Amniotic stem cell (primary cell): ENCODE measurements at places on chromosomes 13 and 19.

- DNase-seq, result no peak
Observed at GRCh38 chr19:4575267-4576015, 16.0 kb upstream of the SEMA6B start.

- DNase-seq, result no peak
Observed at GRCh38 chr13:71828117-71828516, 38.9 kb downstream of the DACH1 start.

GRCh38 chr13:113769881-113770280, 10.9 kb downstream of the TMEM255B start:
- no peak for DNase-seq

- no peak for DNase-seq
Observed at GRCh38 chr19:36745870-36746269, 26.7 kb downstream of the ZNF850 start.

GRCh38 chr19:54172471-54173358, at the start of gene TMC4:
Gene TMC4 (minus strand): TSS chr19:54173160. CDS start chr19:54173117, 43 bp downstream.
- no peak for DNase-seq

DNA sequence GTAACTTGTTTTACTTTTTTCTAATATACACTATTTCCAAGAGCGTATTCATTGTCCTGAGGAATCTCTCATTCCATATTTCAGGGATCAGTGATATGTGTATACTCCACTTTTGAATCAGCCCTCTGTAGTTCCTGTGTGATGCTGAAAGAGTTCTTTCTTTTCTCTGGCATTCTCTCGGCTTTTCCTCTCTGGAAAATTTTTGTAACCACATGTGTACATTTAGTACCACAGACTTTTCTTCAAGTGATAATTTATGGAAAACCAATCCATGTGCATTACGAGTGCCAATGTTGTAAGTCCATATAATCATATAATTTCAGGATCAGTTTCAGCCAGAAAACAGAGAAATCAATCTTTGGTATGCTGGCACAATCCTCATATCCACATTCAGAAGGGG, 102.2 kb upstream of the MBNL2 start:
- no peak for DNase-seq

DNA sequence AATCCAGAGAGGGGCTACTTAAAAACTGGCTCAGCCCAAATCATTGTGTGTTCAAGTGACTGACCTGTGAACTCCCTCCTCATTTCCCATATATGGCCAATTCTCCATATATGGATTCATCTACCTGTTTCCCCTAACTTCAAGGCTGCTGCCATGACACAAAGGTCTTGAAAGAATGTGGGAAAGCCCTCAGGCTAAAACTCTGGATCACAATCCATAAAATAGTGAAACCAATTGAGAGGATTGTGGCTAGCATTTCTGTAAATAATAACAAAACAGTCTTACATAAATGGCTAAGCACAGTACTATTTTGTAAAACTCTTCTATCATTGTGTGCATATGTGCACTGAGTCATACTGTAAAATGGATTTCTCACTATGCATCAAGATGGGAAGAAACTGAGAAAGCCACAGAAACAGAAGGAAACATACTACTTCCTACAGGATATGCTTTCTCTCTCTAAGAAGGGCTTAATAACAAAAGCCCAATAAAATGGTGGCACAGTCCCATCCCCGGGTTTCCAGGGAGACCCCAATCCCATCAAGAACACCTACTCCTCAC, 80.5 kb downstream of the FOXO1 start:
- no peak for DNase-seq

DNA sequence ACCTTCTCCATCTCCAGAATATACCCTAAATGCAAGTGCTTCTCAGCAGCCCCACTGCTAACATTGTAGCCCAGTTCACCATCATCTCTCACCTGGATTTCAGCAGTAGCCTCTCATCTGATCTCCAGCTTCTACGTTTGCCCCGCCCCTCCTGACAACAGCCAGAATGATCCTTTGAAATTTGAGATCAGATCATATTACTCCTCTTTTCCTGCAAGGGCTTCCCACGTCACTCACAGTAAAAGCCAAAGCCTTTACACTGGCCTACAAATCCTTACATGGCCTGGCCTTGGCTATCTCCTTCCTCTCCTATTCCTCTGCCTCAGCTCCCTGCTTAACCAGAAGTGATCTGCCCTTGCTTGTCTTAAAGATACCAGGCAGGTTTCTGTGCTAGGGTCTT, 94.3 kb upstream of the NBEA start:
- DNase-seq, result no peak

DNA sequence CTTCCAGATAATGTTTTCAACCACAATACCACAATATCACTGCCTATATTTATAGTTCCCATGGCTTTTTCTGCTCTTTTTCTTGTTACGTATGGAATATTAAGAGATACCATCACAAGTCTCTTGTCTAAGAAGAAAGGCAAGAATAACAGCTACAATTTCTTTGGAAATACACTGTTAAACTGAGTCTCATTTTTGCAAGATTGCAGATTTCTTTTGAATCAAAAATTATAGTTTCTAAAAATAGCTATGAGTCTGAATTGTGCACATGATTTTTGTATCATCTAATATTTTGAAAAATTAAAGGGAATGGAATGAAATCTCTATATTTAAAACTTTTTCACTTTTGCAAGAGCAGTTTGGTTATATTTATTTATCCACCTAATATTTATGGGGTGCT, 1120.8 kb downstream of the EFNB2 start:
- DNase-seq, result no peak

DNA sequence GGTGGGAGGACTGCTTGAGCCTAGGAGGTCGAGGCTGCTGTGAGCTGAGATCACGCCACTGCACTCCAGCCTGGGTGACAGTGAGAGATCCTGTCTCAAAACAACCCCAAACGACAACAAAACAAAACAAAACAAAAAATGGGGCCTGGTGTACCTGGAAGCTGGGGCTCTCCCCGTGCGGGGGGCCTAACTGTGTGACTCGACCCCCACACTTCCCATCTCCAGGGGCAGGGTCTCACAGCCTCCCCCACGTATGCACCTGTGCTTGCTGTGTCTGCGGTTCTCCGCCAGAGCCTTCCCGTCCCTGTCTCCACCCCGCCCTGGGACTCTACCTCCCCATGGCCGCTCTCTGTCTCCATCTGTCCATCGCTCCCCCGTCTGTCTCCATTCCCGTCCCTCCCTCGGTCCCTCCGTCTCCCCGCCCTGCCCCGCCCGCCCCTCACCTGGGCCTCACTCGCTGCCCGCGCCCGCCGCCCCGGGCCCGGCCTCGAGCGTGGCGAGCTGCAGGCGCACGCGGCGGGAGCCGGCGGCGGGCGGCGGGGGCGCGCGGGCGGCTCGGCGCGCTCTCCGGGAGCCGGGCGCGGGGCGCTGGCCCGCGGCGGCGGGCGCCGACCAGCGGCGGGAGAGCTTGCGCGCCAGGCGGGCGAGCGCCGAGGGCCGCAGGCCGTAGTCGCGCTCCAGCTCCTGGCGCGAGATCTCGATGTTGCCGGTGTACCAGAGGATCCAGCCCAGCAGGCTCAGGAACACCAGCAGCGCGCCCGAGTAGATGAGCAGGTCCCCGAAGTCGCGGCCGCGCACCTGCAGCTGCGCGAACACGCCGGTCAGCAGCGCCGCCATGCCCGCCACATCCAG, 587 bp downstream of the TMEM238 start:
- DNase-seq, result peak; percentile 61

DNA sequence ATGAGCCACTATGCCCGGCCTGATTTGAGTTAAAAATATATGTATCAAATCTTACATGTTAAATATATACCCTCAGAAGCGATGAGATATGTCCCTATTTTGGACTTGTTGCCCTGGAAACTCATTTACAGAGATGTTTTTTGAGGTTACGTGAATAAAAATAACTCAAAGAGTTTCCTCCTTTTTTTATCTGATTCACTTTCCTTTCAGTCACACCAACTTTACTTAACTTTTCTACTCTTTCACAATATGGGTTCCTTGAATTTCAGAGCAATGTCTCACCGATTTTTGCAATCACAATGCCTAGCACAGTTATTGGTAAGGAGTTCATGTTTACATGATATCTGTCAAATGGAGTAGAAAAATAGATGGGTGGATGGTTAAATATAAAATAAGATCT, 2.3 kb downstream of the OR7C2 start:
- DNase-seq, result no peak

- DNase-seq, result no peak
Observed at GRCh38 chr13:110593430-110594130, 21.8 kb upstream of the NAXD start.

- DNase-seq, result no peak
Observed at GRCh38 chr19:6233827-6234511, 45.8 kb downstream of the MLLT1 start.

DNA sequence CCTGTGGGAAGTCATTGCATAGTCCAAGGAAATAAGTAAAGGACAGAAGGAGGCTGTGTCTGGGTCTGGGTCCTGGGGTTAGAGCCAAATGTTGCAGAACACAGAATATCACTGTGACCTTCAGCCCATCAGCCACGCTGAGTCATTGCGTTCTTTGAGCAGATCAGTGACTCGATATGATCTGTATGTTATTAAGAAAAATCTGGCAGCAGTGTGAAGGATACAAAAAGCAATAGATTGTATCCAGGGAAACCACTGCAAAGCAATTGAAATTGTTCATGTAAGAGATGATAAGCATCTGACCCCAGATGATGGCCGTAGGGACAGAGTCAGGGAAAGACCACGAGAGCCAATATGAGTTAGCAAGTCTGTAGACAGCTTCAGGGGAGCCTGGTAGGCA, 1575.1 kb upstream of the SLC10A2 start:
- no peak for DNase-seq

GRCh38 chr19:29171525-29171924, 41.4 kb downstream of the UQCRFS1 start:
- no peak for DNase-seq

- DNase-seq, result no peak
Observed at GRCh38 chr13:73411067-73411809, 352.4 kb downstream of the KLF5 start.

GRCh38 chr19:7272856-7273578, 21.2 kb downstream of the INSR start:
- no peak for DNase-seq

- no peak for DNase-seq
Observed at GRCh38 chr19:27777242-27777641, 1435.7 kb downstream of the UQCRFS1 start.

DNA sequence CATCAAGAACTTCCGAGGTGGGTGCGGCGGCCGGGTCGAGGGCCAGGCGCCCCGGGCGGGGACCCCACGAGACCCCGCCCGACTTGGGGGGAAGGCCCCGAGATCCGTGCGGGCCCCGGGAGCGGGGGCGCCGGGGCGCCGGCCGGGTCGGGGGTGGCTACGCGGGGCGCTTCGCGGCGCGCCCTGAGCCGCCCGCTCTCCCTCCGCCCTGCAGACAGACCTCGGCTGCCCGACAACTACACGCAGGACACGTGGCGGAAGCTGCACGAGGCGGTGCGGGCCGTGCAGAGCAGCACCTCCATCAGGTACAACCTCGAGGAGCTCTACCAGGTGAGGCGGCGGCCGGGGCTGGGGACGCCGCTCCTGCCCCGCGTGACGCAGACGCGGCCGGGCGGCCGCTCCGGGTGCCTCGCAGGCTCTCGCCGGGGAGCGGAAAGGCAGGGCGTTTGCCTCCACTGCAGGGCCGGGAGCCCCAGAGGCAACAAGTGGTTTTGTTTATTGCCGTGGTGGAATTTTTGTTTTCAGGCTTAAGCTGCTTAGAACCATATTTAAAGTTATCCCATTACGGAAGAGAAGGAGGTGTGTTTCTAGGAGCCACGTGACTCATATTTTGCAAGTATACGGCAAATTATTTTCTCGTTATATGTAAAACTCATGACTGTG, 477 bp downstream of the CUL4A start:
- no peak for DNase-seq

DNA sequence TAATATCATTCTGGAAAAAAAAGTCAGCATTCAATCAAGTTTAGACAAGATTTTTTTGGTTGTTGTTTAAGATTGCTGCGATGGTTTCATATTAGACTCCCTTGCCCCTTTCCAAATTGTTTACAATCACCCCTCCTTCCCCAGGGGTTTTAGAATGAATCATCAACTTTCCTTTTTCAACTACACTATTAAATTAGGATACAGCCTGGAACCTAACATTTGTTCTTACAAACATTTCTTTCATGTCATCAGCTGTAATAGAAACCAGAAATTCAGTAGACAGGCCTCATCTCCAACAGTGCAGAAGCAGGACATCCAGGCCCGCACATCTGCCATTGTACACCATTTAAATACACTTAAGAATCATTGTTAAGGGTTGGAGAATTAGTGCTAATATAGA, 44.4 kb upstream of the WDFY2 start:
- no peak for DNase-seq

DNA sequence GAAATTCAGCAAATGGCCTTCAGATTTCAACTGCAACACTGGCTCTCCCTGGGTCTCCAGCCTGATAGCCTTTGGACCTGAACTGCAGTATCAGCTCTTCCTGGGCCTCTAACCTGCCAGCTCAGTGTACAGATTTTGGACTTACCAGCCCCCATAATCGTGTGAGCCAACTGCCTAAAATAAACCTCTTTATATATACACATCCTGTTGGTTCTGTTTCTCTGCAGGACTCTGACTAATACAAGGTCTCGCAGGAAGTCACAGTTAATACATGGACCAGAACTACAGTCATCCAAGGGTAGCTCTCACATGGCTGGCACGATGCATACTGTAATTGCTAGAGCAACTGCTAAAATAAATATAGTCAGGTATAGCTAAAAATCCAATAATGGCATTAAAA, 85.1 kb downstream of the KATNAL1 start:
- DNase-seq, result no peak

DNA sequence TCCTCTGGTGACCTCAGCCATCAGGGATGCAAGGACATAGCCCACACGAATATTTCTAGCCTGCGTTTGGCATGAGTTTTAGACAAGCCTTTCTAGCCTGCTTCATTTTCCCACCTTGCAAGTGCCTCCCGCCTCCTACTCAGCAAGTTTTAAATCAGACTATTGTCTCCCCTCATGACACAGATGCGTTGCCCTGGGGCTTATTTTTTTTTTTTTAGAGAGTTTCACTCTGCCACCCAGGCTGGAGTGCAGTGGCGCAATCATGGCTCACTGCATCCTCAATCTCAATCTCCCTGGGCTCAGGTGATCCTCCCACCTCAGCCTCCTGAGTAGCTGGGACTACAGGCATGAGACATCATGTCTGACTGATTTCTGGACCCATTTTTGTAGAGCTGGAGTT, 14.6 kb downstream of the GJB2 start:
- DNase-seq, result no peak

GRCh38 chr13:100068133-100068931, 20.6 kb upstream of the PCCA start:
- DNase-seq, result no peak
